ENCODE measurements at places on chromosomes 12 and 14.
A peak's percentile ranks its signal among the peaks of the same experiment; 100 is the strongest.

DNA sequence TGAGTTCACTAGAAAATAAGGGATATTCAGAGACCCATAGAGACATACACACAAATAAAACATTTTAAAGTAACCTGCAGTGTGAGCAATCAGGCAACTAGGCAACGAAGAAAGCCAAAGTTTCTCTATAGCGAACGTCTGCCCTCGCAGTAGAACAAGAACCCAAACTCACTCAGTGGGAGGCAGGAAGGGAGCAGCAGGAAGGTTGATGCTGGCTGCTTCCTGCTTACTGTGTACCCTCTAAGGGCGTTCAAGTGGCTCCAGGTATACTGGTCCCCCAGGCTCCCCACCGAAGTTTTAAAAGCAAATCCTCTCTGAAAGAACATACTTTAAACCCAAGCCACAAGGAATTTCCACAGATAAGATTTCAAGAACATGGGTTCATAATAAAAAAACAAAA is 249.3 kb downstream of the FOXN3 start:
- DNase-seq: no peak

DNA sequence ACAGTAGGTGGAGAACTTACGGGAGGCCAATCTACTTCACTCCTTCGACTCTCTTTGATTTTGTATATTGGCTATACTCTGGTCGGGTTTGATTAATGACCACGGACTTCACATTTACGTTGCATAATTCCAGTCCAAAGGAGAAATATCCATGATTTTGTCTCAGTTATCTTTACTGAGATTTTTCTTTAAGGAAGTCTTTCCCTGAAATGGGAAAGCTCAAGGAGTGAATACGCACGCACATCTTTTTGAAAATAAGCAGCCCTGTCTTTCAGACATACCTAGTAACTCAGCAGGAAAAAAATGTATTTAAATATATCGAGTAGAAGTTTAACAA is 5.7 kb upstream of the ALX1 start:
- DNase-seq: no peak

DNA sequence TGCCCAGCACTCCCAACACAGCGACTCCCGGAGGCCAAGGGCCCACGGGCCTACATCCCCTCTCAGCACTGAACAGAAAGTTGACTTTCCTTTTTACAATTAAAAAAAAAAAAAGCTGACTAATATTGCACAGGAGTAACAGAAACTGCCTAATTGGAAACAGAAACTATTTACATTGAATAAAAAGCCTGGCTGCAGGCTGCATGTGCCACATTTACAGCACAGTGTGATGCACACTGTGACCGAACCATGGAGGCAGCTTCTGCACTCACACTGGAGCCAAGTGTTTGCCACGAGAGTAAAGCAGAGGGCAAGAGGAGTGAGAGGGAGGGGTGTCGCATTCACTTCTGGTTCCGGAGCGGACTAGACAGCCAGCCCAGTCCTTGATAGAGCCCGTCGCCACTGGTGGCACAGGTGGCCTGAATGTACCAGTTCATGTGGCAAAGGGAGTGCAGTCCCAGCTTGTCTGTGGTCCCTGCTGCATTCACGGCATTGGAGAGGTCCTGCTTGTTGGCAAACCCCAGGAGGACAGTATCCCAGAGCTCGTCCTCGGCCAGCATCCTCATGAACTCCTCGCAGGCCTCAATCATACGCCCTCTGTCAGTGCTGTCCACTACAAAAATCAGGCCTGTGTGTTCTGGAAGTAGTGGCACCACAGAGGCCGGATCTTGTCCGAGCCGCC is 59.2 kb downstream of the SPPL3 start:
- no peak for DNase-seq

DNA sequence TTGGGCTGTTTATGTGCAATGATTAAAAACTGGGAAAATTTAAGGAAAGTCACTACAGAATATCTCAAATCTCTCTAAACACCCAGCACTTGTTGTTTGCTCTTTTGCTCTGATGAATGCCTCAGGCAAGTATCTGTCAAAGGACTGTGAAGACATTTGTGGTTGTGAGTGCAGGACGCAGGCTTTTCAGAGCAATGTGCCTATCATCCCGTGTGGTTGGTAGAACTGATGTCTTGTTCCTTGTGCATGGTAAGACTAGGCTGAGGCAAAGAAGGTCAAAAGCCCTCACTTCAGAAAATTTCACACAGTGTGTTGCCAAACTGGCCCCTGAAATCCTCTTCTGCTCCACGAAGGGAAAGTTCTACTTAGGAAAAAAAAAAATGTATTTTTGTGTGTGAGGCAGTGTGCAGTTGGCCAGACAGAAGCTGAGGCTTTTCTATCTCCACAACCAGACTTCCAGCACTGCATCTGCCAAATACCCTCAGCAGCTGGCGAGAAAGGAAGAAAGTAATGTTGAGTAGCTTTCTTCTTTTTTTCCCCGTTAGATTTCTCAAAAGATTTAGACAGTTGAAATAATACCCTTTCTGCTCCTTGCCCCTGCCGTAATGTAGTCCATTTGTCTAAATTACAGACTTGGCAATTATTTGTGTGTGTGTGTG is 1103.1 kb downstream of the VRK1 start:
- no peak for DNase-seq

DNA sequence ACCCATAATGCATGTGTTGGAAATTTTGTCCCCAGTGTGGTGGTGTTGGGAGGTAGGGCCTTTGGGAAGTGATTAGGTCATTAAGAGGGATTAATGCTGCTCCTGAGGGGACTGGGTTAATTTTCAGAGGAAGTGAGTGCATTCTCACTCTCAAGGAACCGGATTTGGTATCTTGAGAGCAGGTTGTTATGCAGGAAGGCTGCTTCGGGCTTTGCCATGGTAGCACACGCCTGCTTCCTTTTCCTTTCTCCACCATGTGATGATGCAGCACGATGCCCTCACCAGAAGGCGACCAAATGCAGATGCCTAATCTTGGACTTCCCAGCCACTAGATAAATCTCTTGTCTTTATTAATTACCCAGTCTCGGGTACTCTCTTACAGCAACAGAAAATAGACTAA is 257.1 kb downstream of the SSPN start:
- no peak for DNase-seq

DNA sequence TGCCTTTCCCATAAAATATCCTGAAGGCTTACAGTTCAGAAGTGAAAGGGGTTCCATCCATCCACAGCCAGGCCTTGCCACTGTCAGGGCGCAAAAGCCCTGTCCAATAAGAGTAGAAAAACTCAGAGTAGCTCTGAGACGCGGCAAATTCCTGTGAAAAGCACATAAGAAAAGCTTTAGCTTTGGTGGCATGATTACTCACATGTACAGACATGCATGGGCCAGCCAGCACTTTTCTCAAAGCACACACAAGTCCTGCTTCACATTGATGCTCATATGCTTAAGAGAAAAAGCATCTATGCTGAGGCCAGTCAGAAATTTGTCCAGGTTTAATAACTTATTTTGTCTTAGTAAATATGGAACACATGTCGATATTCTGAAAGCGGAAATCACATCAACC is 25.5 kb downstream of the CLEC1A start:
- no peak for DNase-seq

DNA sequence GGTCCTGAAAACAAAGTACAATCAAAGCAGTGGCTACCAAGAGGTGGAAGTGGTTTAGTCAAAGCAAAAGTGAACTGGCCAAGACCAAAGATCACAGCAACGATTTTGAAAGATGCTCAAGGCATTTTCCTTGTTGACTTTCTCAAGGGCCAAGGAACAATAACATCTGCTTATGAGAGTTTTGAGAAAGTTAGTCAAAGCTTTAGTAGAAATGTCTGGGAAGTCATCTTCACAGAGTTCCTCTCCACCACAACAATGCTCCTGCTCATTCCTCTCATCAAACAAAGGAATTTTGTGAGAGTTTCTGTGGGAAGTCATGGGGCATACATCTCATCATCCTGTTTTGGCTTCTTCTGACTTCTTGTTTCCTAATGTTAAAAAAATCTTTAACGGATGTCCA is 80.1 kb downstream of the PLEKHA5 start:
- no peak for DNase-seq

- DNase-seq: no peak
Measured at GRCh38 chr14:26319139-26319864, 278.5 kb downstream of the NOVA1 start.

- DNase-seq: no peak
Measured at GRCh38 chr12:113837528-113838296, 128.4 kb downstream of the RBM19 start.

DNA sequence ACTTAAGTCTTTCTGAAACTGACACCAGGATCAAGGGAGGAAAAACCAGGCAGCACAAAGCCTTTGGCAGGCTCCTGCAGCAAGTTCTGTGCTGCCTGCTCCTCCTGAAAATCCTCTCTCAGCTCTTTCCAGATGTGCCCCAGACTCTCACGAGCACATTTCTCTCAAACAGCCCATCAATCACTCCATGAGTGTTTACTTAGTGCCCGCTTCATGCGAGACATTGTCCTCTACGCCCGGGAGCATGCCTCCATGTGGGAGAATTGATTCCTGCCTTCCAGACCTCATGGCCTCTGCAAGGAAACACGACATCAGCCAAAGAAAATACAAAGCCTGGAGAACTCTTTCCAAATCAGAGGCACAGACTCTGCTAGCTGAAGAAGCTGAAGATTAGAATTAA is 46.5 kb upstream of the TSPAN11 start:
- DNase-seq: no peak

GRCh38 chr14:61326847-61327246 is 5.5 kb downstream of the PRKCH start:
- no peak for DNase-seq

DNA sequence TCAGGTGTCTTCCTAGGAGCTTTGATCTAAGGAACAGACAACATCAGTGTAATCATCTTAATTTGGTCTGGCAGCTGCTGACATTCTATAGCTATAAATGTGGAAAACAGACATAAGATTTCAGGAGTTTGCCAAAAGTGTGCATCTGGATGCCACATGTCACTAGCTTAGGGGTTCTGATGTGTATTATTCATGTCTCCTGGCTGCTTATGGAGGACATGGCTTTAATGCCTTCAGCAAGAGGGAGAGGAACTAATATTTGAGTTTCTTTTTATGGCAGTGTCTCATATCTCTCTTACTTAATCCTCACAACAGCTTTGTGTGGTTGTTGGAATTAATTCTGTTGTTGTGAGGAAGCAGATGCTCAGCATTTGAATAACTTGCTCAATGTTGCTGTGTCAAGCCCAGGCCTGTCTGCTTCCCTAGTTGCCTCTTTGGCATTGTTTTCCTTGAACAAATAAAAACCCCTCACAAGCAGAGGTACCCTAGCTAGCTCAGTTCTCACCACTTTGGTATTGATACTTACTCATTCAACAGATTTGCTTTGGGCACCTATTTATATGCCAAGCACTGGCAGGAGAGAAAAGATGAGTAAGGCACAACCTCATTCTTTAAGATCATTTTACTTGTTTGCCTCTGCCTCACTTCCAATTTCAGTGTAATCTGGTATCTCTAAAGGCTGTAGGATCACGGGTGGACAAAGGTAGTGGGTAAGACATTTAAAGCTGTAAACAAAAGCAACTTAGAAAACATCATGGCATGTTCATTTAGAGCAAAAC is 39.8 kb upstream of the EID3 start:
- DNase-seq: no peak

GRCh38 chr14:100820957-100821356 is 5.0 kb upstream of the MEG3 start:
- no peak for DNase-seq

GRCh38 chr14:103204852-103205540 is 81.7 kb downstream of the TNFAIP2 start:
- DNase-seq: no peak

DNA sequence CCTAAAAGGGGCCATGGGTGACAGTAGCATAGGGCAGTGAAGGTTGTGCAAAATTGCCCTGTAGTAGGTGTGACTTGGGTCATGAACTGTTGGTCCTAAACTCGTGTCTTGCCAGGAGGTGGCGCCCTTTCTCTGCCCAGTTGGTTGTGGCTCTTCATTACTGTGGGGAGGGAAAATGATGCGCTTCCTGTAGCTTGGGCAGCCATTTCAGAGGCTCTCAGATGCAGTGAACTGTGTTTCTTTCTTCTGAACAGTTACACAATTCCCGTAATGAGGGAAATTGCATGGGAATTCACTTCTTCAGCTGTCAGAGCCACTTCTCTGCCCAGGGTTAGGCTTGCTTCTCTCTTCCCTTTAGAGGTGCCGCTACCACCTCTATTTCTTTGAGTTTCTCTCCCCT is 148.1 kb upstream of the NRXN3 start:
- peak; percentile 18 for DNase-seq

- DNase-seq: no peak
Measured at GRCh38 chr14:77161011-77161410, 19.4 kb upstream of the ZDHHC22 start.

DNA sequence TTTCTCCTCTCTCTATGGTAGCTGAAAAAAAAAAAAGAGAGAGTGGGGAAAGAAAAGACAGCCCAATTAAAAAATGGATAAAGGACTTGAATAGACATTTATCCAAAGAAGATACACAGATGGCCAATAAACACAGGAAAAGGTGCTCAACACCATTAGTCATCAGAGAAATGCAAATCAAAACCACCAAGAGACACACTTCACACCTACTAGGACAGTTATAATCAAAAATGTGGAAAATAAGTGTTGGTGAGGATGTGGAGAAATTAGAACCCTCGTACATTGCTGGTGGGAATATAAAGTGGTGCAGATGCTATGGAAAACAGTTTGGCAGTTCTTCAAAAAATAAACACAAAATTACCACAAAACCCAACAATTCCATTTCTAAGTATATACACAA is 172.4 kb upstream of the GRIN2B start:
- DNase-seq: no peak

GRCh38 chr12:65741656-65742017 is 82.6 kb upstream of the HMGA2 start:
- peak; percentile 21 for DNase-seq

DNA sequence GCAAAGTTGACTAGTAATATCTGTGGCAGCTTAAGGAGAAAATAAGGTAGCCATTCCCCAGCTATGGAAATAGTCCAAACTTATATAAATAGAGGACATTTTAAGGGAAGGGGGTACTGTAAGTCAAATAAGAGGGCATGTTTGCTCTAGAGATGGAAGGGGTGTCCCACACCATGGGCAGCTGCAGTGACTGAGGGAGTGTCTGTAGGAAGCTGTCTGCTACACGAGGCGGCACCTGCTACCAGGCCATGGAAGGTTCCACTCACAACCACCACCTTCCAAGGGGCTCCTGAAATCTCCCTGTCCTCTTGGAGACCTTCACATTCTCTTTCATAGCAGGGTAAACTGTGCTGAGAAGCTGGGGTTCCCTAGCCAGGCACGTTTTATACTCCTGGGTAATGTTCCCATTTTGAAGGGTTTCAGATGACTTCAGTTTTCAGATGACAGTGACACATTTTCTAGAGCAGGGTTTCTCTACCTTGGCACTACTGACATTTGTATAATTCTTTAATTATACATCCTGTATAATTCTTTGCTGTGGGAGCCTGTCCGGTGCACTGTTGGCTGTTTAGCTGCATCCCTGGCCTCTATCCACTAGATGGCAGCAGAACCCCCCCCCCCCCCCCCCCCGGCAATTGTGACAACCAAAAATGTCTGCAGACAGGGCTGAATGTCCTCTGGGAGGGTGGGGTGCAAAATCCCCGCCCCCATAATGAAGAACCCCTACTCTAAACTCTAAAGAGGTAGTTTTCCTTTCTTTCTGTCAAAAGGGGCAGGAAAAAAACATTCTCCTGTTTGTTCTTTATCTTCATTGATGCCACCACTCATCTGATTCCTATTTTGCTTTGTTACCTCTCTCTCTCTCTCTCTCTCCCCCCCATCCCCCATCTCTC is 11.6 kb upstream of the SMCO2 start:
- DNase-seq: no peak

All from stimulated activated CD4-positive, alpha-beta T cell treated with anti-CD3 and anti-CD28 coated beads, Interleukin-4, amount 100 ng/mL, for 1 hour (primary cell).